ENCODE measurements at places on chromosomes 1 and 21.

GRCh38 chr1:184747089-184747955 is 7.3 kb downstream of the EDEM3 start:
- no peak for DNase-seq

DNA sequence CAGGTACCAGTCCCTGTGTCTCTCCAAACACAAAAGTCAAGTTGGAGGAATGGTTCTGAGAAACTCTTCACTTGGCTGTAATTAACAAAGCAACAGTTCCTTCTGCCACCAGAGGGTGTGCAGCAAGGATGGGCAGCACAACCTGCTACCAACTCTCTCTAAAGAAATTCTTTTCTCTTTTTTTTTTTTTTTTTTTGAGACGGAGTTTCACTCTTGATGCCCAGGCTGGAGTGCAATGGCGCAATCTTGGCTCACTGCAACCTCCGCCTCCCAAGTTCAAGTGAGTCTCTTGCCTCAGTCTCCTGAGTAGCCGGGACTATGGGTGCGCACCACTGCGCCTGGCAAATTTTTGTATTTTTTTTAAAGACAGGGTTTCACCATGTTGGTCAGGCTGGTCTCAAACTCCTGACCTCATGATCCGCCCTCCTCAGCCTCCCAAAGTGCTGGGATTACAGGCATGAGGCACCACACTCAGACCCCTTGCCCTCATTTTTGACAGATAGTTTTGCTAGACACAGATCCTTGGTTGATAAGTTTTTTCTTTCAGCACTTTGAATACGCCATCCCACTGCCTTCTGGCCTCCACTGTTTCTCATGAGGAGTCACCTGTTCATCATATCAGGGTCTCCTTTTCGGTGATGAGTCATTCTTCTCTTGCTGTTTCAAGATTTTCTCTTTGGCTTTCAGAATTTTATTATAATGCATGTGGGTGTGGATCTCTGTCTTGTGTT is 12.1 kb upstream of the DEGS1 start:
- DNase-seq, result no peak

DNA sequence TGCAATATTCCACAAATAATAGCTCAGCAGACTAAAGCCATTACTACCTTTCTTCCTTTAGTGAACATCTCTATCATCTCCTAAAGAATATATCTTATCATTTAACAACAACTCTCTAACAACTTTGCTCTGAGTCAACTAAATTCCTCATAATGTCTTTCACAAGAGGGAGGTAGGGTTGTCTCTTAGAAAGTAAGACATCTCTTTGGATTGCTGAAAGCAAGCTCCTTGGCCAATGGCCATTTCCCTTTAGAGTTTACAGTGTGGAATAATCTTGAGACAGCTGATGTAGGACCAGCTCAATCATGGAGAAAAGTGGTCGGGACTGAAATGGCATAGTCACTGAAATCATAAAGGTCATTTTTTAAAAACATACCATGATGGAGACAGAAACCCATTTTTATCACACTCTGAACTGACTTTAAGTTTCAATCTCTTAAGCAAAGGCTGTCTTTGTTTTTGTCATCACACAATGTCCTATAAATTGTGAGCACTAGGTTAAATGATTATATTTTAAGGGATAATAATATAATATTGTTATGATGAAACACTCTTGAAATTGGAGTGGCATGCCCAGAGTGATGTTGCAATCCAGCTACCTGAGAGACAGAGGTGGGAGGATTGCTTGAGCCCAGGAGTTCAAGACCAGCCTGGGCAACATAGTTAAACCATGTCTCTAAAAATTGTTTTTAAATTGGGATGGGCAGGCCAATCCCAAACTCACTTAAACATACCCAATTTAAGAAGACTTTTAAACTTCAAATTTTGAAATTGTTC is 91.1 kb downstream of the SLC44A5 start:
- no peak for DNase-seq

DNA sequence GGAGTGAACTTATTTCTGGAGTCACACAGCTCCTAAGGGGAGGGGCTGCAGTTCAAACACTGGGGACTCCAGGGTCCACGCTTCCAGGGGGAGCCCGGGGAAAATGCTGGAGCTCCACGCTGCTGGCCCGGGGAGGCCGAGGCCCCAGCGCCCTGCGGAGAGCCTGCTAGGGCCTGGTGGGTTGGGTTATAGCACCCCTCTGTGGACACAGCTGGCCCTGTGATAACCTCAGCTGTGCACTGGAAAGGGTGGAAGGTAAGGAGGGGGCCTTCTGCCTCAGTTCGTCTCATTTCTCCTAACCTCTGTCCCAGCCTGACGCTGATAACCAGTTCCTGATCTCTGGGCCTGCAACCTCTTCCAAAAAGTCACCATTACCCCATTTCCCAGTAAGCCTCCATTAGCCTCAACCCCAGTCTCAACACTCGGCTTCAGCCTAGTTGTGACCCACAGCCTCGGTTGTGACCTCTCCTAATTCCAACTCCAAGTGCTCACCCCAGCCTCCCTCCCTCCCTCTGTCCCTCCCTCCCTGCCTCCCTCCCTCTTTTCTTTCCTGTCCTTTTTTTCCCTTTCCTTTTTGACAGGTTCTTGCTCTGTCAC is 7.1 kb downstream of the NBL1 start:
- no peak for DNase-seq

DNA sequence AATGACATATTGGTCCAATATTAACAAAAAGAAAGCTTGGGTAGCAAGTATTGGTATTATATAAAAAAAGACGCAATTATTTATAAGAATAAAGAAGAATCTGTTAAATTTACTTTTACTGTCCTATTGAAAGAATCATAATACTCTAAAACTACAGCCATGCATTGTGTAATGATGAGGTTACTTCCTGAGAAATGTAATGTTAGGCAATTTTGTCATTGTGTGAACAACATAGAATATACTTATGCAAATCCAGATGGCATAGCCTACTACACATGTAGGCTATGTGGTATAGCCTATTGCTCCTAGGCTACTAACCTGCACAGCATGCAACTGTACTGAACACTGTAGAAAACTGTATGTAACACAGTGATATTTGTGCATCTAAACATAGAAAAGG is 121.2 kb upstream of the PTGFR start:
- no peak for DNase-seq

DNA sequence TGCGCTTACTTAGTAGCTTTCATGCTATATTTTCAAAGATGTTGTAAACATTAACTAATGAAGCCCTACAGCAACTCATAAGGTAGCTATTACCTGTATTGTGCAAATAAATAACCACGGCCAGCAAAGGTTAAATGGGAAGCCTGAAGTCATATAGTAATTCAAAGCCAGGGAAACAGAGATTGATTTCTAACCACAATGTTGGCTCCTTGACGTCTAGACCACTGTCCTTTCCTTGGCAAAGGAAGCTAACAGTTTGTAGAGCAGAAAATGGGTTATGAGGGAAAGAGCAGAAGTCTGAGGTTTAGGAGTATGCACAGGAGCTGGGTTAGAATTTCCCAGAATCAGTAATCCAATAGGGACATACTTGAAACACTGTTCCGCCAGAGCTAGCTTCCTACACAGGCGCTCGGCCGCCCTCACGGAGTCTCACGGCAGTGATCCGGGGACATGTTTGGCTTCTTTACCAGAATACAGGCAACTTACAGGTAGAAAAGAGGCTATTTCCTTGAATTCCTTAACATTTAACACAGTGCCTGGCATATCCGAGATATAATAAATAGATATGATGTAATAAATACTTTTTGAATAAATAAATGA is 298.8 kb upstream of the LYPLAL1 start:
- no peak for DNase-seq

GRCh38 chr1:40299366-40300248 is 17.5 kb downstream of the COL9A2 start:
- DNase-seq, result no peak

DNA sequence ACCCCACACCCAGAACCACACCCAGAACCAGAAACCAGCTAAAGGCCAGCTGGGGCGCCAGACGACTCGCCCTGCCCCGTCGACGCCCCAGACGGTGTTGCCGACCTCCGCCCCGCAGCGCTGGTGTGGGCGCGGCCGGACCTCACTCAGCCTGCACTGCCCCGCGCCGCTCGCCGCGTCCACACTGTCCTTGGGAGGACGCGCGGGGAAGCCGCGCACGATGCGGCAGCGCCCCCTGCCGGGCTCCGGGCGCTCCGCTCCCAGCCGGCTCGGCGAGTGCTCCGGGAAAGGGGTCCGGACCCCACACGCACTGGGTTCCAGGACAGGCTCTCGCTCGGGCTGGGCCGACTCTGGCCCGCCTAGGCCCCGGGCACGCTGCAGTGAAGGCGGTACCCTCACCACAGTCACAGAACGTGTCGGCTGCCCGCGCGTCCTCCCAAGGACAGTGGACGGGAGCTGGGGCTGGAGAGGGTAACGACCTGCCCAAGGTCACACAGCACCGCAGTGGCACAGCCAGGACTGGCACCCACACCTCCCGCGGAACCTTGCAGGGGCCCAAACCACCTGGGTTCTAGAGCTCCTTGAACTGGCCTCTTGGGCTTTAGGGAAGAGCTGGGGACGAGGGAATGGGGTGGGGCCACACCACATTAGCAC is 90.2 kb downstream of the DMRTA2 start:
- DNase-seq, result peak; percentile 50

GRCh38 chr1:197807739-197808453 is 32.6 kb upstream of the DENND1B start:
- DNase-seq, result no peak

- no peak for DNase-seq
Measured at GRCh38 chr1:226714148-226714547, 24.9 kb downstream of the ITPKB start.

DNA sequence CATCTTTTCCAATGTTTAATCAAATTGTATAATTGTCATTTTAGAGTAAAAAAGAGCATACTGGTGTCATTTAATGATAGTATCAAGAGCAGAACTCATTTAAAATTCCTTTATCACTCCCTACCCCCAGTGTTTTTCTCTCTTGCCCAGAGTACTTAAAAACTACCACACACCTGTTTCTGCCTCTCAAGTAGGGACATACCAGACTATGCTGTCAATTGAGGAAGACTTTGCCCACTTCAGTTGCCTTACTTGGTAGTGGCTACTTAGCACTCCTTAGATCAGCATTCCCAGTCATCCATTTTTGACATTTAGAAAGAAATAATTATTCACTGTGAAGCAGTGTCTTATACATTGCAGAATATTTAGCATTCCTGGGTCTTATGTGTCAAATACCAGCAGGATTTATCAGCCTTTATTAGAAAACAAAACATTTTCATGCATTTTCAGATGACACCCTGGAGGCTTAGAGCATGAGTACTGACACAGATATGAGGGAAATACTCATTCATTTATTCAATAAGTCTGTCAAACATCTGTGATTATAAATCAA is 127.5 kb upstream of the RGS1 start:
- no peak for DNase-seq

DNA sequence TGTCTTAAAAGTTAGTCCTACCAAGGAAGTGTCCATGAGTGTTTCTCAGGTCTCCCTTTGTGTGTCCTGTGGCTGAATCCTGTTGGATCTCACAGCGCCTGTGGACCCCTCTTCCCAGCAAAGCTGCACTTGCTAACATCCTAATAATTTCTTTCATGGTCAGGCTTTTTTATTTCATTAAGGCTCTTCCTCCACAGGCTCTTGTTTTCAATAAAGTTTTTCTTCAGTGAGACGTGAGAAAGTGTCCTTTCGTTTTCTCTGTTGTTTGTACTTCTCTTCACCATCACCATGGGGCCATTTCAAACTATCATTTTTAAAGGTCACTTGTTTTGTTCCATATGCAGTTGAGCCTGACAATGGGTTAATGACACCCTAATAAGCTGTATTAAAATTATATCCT is 231.5 kb downstream of the LMO4 start:
- DNase-seq, result no peak

GRCh38 chr21:15841856-15842564 is 112.2 kb downstream of the USP25 start:
- DNase-seq, result no peak

- DNase-seq, result no peak
Measured at GRCh38 chr21:45882645-45883044, 98.9 kb upstream of the COL6A1 start.

DNA sequence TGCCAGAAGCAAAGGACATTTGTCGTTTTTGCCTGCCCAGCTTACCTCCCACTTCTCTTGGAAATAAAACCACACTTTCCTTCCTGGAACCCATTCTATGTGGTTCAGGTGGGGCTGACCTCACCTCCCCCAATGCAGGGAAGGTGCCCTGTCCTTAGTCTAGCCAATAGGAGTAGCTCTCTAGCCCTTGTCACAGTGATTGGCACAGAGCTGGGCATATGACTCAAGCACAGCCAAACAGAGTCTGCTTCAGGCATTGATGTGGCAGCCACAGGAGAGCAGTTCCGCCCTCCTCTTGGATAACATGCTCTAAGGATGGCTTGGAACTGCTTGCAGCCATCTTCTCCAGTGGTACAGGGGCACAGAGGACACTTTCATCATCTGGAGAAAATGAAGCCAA is 134.0 kb downstream of the LRIG2 start:
- no peak for DNase-seq

DNA sequence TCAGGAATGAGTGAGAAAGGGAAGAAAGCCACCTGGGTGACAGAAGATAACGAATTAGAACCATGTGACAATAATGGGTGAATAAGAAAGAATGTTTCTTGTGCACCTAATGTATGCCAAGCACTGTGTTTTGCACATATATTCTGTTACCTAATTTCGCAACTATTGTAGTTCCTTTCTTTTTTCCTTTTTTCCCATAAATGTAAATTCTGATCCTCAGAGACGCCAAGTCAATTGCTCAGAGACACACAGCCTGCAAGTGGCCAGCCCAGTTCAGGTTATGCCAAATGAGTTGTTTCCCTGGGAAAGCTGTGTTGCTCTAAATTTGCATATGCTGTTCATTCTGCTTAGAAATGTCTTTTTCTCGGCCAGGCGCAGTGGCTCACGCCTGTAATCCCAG is 1.7 kb upstream of the RSPO1 start:
- no peak for DNase-seq

DNA sequence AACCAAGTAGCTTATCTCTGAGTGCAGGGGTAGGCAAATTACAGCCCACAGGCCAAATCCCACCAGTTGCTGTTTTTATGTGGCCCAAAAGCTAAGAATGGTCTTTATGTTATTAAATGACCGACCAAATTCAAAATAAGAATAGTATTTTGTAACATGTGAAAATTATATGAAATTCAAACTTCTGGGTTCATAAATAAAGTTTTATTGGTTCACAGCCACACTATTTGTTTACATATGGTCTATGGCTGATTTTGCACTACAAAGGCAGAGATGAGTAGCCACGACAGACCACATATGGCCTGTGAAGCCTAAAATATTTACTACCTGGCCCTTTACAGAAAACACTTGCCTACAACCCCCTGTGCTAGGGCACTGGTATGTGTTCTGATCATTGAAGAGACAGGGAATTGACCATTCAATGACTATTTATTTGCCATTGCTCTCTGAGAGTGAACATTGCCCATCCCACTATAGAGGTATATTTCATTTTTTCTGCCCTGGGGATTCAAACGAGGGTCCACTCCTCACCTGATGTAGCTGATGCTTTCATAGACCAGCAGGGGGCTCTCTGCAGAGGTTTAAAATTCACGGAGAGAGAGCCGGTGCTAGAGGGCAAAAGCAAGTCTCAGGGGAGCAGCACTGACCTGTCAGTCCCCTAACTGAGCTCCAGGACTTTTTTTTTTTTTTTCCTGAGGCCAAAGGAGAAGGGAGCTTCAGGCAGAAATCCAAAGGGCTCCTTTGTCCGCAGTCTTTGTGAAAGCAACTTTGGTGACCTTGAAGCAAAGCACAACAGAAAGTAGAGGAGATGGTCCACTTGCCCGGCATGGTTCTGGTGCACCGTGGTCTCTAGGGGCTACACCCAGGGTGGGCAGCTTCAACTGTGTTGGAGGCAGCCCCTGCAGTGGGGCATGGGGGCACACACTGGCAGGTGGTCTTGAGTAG is 7.3 kb upstream of the GNL2 start:
- no peak for DNase-seq
